ENCODE measurements at places on chromosomes 11 and 22.

GRCh38 chr22:19035474-19036228 is 86.6 kb downstream of the DGCR2 start:
- DNase-seq = peak; percentile 41

- DNase-seq = no peak
Observed at GRCh38 chr22:42167066-42167465, 36.5 kb upstream of the CYP2D6 start.

DNA sequence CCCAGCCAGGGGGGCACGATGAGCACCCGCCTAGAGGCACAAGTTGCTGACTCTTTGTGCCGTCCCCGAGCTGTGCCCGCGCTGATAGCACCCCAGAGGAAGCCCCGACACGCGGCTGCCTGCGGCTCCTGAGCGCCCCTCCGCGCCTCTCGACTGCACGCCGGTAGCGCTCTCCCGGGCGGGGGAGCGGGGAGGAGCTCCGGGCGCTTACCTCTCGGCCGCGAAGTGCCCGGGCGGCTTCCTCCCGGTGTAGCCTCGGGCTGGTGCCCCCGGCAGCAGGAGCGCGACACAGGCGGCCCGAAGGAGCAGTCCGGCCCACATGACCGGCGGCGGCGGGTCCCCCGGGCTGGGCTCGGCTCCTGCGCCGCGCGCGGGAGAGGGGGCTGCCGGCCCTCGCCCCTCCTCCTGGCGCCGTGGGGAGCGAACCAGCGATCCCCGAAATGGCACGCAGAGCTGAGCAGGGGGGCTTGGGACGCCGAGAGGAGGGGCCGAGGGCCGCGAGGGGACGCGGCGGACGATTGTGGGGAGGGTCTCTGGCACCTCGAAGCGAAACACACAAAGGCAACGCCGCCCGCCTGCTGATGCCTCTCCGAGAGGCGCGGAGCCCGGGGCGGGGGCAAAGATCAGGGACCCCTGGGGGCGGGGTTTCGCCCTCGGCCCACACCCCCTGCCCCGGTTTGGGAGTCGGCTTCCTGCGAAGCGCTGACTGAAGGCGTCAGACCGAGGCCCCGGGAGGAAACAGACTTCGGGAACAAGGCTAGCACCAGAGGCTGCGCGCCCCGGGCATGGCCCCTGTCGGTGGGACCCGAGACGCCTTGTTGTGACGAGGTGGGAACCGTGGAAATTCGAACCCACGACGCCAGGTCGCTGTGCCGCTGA is at the start of gene VWCE:
Gene VWCE, minus strand, starts transcription at position 600 of the 879 bp plus-strand sequence. Its CDS starts 279 bp downstream, at position 321.
- DNase-seq = no peak

GRCh38 chr11:86749376-86749775 is 51.0 kb upstream of the PRSS23 start:
- no peak for DNase-seq

DNA sequence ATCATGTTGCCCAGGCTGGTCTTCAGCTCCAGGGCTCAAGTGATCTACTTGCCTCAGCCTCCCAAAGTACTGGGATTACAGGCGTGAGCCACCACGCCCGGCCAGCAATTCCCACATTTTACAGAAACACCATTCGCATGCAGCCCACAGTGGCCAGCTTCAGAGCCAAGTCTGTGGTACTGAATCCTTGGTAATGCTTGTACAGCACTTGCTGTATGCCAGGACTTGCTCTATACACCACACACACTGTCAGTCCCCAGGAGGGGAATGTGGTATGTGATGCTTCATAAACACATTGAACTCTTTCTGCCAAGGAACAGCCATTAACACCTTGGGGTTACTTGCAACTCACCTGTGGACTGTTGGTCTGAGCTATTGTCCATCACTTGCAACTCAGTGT is 119.4 kb downstream of the MED15 start:
- DNase-seq = no peak

- DNase-seq = no peak
Observed at GRCh38 chr11:131855320-131855719, 484.9 kb downstream of the NTM start.

DNA sequence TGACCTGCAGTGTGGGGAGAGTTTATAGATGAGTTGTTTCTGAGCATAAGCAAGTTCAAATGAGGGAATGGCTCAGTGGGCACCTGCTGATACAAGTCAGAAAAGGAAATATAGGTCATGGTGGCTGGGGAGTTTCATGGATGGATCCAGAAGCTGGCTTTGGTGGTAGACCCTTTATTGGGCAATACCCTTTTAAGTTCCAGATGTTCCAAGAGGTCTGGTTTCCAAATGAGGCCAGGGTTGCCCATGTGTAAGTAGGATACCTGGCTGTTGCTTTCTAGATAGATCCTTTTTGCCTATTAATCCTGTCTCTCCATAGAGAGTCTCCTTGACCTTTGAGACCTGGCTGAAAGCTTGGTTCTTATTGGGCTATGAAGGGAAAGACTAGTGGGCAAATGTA is 2.2 kb downstream of the STIM1 start:
- no peak for DNase-seq

GRCh38 chr22:46240073-46240472 is 10.0 kb downstream of the CDPF1 start:
- no peak for DNase-seq

- no peak for DNase-seq
Observed at GRCh38 chr11:99865951-99866350, 821.1 kb upstream of the ARHGAP42 start.

DNA sequence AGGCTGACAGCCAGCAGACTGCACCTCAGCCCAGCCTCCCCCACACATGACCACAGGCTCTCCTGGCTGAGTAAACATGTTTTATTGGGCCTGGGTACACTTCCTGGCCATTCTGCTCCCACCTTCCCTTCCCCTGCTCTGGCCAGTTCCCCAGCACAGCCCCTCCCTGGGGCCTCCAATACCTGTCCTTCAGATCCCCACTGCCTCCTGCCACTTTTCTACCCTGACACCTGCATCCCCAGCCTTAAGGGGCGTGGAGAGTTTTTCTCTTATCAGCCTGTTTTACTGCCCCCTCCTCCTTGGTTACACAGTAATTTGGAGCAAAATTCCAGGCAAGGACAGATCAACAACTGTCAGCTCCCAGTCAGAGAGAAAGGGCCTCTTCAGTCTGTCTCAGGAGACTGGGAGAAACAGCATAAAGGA is at the start of gene ISX:
Gene ISX, plus strand, starts transcription at position 363 of the 423 bp plus-strand sequence. CDS start 930 bp downstream, outside the sequence.
- no peak for DNase-seq

All from Caki2 (cell line).